ENCODE measurements at places on chromosomes 2 and 18.

DNA sequence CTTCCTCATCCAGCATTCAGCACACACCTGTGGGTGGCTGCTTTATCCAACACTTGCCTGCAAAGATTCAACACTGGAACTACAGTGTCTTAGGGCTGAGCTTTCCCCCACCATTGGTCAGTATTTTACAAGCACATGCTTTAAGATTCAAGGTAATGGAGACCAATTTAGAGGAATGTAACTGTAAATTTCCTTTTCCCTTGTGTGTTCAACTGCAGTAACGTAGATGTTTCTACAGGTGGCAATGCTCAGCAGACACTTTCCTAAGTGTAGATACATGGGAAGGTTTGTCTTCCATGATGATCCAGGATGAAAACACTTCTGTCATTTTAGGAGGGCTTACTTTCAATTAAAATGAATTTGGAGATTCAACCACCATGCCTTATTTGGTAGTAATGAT lies 143.6 kb upstream of the PXDN start:
- H3K27ac ChIP-seq, result no peak overlapping the region
- peaks cover 4% of the 10 kb centered on the region for H3K27me3 ChIP-seq
- H3K36me3 ChIP-seq, result no peaks in the 10 kb centered on the region
- DNase-seq, result no peak
- H3K4me3 ChIP-seq, result no peak overlapping the region

DNA sequence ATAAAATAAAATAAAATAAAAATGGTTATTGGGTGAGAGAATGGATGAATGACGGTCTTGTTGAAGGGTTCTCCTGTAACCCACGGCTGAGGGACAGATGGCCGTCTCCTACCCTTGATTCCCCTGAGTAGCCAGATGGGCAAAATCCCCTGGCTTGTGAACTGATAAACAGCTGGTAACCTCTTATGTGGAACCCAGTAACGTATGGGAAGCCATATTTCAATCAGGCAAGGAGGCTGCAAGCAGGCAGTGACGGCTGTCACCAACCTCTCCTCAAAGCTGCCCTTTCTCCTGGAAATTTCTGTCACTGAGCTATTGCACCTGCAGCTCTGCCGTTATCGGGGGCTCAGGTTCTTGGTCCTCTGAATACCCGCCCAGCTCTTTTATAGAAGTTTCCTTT lies 165.3 kb upstream of the SMAD2 start:
- no peak overlapping the region for H3K27ac ChIP-seq
- no peak overlapping the region for H3K4me3 ChIP-seq
- no peaks in the 10 kb centered on the region for H3K27me3 ChIP-seq
- H3K36me3 ChIP-seq, result no peaks in the 10 kb centered on the region

GRCh38 chr18:5662586-5663090 lies 118.8 kb upstream of the EPB41L3 start:
- H3K4me1 ChIP-seq, result no peaks in the 10 kb centered on the region
- H3K27me3 ChIP-seq, result no peaks in the 10 kb centered on the region
- H3K36me3 ChIP-seq, result no peaks in the 10 kb centered on the region
- H3K27ac ChIP-seq, result no peak overlapping the region
- no peak overlapping the region for H3K4me3 ChIP-seq

- no peaks in the 10 kb centered on the region for H3K36me3 ChIP-seq
- DNase-seq, result no peak
- no peak overlapping the region for H3K4me3 ChIP-seq
- H3K27ac ChIP-seq, result no peak overlapping the region
- H3K4me1 ChIP-seq, result no peaks in the 10 kb centered on the region
These were observed 7.1 kb upstream of the CSRNP3 start for GRCh38 chr2:165462443-165462842.

- no peak for DNase-seq
- no peak overlapping the region for H3K4me3 ChIP-seq
- H3K4me1 ChIP-seq, result no peaks in the 10 kb centered on the region
- H3K27ac ChIP-seq, result no peak overlapping the region
- H3K27me3 ChIP-seq, result no peaks in the 10 kb centered on the region
- H3K36me3 ChIP-seq, result no peaks in the 10 kb centered on the region
These were observed 27.0 kb upstream of the THUMPD2 start for GRCh38 chr2:39805936-39806608.

- H3K27ac ChIP-seq, result no peak overlapping the region
- no peak for DNase-seq
- no peak overlapping the region for H3K4me3 ChIP-seq
- H3K27me3 ChIP-seq, result no peaks in the 10 kb centered on the region
- no peaks in the 10 kb centered on the region for H3K4me1 ChIP-seq
These were observed 44.0 kb upstream of the PDCL3 start for GRCh38 chr2:100518801-100519200.

DNA sequence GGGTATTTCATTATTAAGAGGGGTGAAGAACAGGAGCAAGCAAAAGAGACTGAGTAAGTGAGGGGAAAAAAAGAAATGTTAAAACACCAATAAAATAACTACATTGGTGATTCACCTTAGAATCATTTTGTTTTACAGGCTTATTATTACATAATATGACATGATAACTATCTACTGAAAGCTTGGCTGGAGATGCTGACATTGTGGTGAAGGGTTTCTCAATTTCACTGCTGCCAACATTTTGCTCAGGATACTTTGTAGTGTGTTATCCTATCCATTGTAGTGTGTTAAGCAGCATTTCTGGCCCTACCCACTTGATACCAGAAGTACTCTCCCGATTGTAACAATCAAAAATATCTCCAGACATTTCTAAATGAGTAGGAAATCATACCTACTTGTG lies 1564.6 kb upstream of the NXPH2 start:
- DNase-seq, result no peak
- H3K27me3 ChIP-seq, result no peaks in the 10 kb centered on the region
- no peak overlapping the region for H3K27ac ChIP-seq
- no peaks in the 10 kb centered on the region for H3K36me3 ChIP-seq

DNA sequence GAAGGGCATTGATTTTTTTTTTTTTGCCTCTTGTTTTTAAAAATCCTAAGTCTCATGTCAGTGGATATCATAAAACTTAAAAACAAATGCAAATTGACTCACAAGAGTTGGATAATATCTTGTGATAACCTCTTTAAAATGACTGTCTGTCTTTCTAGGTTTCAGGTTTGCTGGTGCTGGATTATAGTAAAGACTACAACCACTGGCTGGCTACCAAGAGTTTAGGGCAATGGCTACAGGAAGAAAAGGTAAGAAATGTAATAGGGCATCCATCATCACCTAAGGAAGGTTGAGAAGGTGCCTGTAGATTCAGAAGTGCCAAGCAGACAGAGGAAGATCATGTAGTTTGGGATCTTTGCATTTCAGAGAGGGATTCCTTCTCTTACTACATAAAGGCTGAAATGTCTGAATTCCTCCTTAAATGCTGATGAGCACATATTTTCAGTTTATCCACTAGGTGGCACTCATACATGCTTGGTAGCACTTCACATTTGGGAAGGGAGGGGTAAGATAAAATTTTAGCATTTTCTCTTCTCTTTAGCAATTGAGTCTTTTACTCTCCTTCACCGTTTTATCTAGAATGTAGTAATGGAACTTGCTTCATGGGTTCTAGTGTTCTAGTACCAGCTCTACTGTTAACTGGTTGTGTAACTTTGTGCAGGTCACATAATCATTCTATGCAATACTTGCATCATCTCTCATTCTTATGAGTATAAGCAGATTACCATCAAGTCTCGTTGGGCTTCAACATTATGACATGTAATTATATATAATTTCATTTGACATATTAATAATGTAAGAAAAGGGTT lies 21.1 kb downstream of the CPS1 start:
- no peak overlapping the region for H3K4me3 ChIP-seq
- H3K27me3 ChIP-seq, result no peaks in the 10 kb centered on the region
- H3K27ac ChIP-seq, result no peak overlapping the region
- no peak for DNase-seq

- H3K36me3 ChIP-seq, result no peaks in the 10 kb centered on the region
- no peak overlapping the region for H3K4me3 ChIP-seq
- H3K4me1 ChIP-seq, result peaks cover 14% of the 10 kb centered on the region
- H3K27ac ChIP-seq, result no peak overlapping the region
These were observed 95.4 kb downstream of the GLI2 start for GRCh38 chr2:120831086-120831485.

DNA sequence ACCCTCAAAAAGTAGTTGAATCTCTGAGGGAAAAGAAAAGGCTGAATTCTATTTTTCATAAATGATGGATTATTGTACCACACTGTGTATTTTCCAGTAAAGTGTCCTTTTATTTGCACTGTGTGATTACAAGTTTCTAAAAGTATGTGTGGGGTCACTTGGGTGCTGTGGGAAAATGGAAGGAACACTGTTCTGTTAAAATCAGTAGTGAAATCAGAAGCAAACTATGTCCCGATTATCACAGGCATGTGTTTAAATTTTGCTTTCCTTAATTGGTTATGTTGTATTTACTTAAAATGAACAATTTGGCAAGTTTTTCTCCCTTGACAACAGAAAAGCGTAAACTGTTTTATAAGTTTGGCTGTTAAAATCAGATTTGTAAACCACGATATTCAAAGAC lies 353.1 kb downstream of the ARHGAP15 start:
- DNase-seq, result no peak
- no peaks in the 10 kb centered on the region for H3K27me3 ChIP-seq
- H3K4me3 ChIP-seq, result no peak overlapping the region
- peaks cover 4% of the 10 kb centered on the region for H3K4me1 ChIP-seq

GRCh38 chr18:13485604-13486003 lies 240.8 kb downstream of the FAM210A start:
- peaks cover 4% of the 10 kb centered on the region for H3K36me3 ChIP-seq
- H3K4me3 ChIP-seq, result no peak overlapping the region
- H3K27me3 ChIP-seq, result no peaks in the 10 kb centered on the region

DNA sequence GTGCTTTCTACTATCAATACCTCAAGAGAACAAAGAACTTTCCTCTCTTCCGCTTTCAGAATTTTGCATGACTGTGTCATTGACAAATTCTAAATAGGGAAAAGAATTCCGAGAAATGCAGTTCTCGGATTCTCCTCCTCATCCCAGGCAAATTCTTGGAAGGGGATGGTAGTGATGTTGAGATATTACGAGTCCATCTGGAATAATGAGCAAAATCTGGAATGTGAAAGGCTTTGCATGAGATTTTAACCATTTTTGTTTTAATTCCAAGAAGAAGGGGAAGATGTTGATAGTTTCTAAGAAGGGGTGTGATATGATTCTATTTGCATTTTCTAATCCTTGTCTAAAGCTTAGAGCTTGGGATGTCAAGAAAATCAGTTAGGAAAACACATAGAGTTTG lies 127.1 kb upstream of the DOCK10 start:
- DNase-seq, result no peak
- H3K27ac ChIP-seq, result no peak overlapping the region
- H3K36me3 ChIP-seq, result no peaks in the 10 kb centered on the region
- no peaks in the 10 kb centered on the region for H3K27me3 ChIP-seq

DNA sequence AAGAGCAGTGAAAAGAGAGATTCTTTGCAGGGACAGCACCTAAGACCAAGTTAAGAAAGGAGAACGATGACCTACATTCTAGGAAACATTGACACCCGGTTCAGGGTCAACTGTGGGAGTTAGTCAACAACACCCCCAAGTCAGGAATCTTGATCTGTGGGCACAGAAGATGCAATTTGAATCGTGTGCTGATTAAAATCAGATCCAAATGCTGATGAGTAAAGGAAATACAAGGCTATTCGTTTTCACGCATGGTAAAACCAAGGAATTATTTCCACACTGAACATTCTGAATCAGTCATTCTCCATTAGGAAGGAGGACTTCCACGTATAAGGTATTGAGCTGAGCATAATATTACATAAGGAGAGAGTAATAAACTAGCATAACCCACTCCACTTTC lies 124.2 kb downstream of the COPS8 start:
- H3K27ac ChIP-seq, result peak overlapping the region; percentile 80
- no peaks in the 10 kb centered on the region for H3K36me3 ChIP-seq
- no peak for DNase-seq
- peaks cover 22% of the 10 kb centered on the region for H3K4me1 ChIP-seq
- no peak overlapping the region for H3K4me3 ChIP-seq

GRCh38 chr2:158179660-158180059 lies 78.0 kb downstream of the UPP2 start:
- H3K36me3 ChIP-seq, result no peaks in the 10 kb centered on the region
- no peak overlapping the region for H3K27ac ChIP-seq
- H3K4me1 ChIP-seq, result peaks cover 2% of the 10 kb centered on the region
- H3K4me3 ChIP-seq, result no peak overlapping the region
- no peaks in the 10 kb centered on the region for H3K27me3 ChIP-seq

DNA sequence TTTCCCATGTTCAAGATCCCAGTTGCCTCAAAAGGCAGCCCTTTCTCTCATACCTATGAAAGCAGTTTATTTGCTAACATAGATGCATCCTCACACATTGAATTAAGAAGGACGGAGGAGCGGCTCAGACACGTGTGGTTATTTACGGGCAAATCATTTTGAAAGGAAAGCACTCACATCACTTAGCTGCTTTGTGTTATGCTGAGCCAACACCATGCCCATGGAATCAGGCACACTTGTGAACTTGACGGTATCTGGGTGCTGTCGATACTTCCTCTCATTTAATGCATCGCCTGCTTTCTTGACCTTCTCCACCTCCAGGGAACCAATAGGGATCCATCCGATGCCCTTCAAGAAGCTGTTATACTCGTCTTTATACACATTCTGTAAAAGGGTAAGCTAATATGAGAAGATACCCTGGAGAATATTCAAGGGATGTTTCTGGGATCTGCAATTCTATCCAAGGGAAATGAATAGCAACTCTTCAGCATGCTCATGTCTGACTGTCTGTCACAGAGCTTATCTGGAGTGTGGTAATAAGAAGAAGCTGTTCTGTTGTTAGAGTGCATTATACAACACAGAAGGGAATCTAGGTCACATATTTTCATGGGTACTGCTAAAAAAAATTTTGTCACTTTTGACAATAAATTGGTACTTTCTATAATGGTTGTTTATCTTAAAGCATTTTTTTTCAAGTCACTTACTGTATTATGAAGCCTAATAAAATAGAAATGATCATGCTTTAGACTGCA lies 63.3 kb downstream of the NEB start:
- no peaks in the 10 kb centered on the region for H3K36me3 ChIP-seq
- no peaks in the 10 kb centered on the region for H3K27me3 ChIP-seq
- no peak overlapping the region for H3K4me3 ChIP-seq
- no peak overlapping the region for H3K27ac ChIP-seq
- no peaks in the 10 kb centered on the region for H3K4me1 ChIP-seq

- no peak overlapping the region for H3K27ac ChIP-seq
- no peaks in the 10 kb centered on the region for H3K4me1 ChIP-seq
- no peaks in the 10 kb centered on the region for H3K27me3 ChIP-seq
These were observed 94.6 kb downstream of the UGGT1 start for GRCh38 chr2:128185576-128185975.

GRCh38 chr2:231376857-231377256 lies 18.7 kb upstream of the B3GNT7 start:
- no peak for DNase-seq
- H3K27me3 ChIP-seq, result no peaks in the 10 kb centered on the region
- H3K4me3 ChIP-seq, result no peak overlapping the region
- no peaks in the 10 kb centered on the region for H3K36me3 ChIP-seq
- peaks cover 5% of the 10 kb centered on the region for H3K4me1 ChIP-seq

DNA sequence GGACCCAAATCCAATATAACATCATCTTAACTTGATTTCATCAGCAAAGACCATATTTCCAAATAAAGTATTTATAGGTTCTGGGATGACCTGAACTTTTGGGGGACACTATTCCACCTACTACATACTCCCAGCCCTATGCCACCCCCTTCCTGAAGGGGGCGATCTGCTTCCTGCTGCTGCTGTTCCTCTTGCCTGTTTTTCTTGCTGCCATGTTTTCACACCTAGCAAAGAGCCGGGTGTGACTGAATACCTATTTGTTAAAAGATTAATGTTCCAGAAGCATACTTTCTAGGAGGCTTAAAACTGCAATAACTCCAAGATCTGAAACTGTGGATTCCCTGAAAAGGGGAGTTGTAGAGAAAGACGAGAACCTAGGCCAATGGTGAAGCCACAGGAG lies 89.7 kb downstream of the ICOS start:
- no peak for DNase-seq
- no peak overlapping the region for H3K4me3 ChIP-seq
- H3K4me1 ChIP-seq, result peaks cover 14% of the 10 kb centered on the region
- H3K36me3 ChIP-seq, result no peaks in the 10 kb centered on the region
- H3K27me3 ChIP-seq, result no peaks in the 10 kb centered on the region

Data from suprapubic skin (tissue), 4 donors.